ENCODE measurements at places on chromosomes 13 and 19. TPM values are rescaled to one million over a fixed set of nuclear protein-coding genes. Genes with fewer than 3 reads are reported as not detected.

The SOX1 gene
- total RNA-seq, result not detected

The LILRA5 gene
- total RNA-seq, result not detected

The ISYNA1 gene
- 93.1 TPM for total RNA-seq

The ZNF134 gene
- 1.7 TPM for total RNA-seq

The URAD gene
- total RNA-seq, result not detected

The NLRP9 gene
- not detected for total RNA-seq

The NXNL1 gene
- not detected for total RNA-seq

The SLC17A7 gene
- total RNA-seq, result 15.4 TPM

- DNase-seq, result no peak
- no peak overlapping the region for H3K4me3 ChIP-seq
- no peak overlapping the region for H3K27ac ChIP-seq
- H3K36me3 ChIP-seq, result no peaks in the 10 kb centered on the region
- no peaks in the 10 kb centered on the region for H3K4me1 ChIP-seq
Observed at GRCh38 chr13:78060966-78061365, 142.3 kb upstream of the EDNRB start.

DNA sequence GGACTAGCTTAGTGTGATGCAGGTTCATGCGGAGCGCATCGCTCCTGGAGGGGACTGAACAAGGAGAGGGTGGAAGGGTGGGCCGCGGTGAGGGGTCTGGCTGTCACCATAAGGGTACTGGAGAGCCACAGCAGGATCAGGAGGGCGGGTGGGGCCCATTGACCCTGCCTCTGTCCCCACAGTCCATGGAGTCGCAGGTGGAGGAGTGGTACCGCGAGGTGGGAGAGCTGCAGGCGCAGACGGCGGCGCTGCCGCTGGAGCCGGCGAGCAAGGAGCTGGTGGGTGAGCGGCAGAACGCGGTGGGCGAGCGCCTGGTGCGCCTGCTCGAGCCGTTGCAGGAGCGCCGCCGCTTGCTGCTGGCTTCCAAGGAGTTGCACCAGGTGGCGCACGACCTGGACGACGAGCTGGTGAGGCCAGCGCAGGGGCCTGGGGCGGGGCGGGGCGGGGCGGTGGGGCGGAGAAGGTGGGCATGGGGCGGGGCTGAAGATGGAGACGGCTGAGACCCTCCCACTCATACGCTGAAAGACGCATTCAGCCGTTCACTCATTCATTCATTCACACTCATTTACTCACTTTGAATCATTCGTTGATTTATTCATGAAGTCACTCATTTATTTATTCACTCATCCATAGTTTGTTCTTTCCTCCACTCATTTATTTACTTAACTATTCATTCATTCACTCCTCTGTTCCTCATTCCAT lies 27.5 kb upstream of the SHKBP1 start:
- no peak overlapping the region for H3K4me3 ChIP-seq
- DNase-seq, result no peak
- H3K27me3 ChIP-seq, result no peaks in the 10 kb centered on the region
- no peaks in the 10 kb centered on the region for H3K4me1 ChIP-seq

DNA sequence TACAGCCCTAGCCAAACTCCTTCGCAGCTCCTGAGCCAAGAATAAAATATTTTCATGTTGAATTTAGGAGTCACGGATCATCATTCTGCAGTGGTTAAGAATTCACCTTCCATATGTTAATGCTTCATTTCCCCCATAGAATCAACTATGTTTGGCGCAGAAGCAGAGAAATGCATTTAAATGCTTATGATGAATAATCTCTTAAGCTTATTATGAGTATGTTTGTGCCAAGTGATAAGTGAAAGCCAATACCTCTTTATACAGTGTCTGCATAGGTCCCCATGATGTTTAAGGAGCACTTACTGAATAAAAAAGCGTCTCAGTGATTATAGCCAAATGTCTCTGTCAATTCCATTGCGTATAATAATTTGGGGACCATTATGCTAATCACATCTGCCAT lies 32.7 kb upstream of the POMP start:
- H3K4me1 ChIP-seq, result no peaks in the 10 kb centered on the region
- H3K36me3 ChIP-seq, result no peaks in the 10 kb centered on the region
- DNase-seq, result no peak
- no peak overlapping the region for H3K4me3 ChIP-seq
- no peaks in the 10 kb centered on the region for H3K27me3 ChIP-seq
- H3K27ac ChIP-seq, result no peak overlapping the region

- DNase-seq, result no peak
- H3K4me1 ChIP-seq, result no peaks in the 10 kb centered on the region
- H3K27me3 ChIP-seq, result no peaks in the 10 kb centered on the region
- H3K4me3 ChIP-seq, result no peak within 1 kb of the TSS
- H3K27ac ChIP-seq, result peak within 1 kb of the TSS; percentile 21
- no peaks in the 10 kb centered on the region for H3K36me3 ChIP-seq
Observed at GRCh38 chr19:55325172-55325571, at the start of gene TMEM150B. Gene TMEM150B (minus strand): TSS chr19:55325341. CDS start chr19:55321036, 4,305 bp downstream.

DNA sequence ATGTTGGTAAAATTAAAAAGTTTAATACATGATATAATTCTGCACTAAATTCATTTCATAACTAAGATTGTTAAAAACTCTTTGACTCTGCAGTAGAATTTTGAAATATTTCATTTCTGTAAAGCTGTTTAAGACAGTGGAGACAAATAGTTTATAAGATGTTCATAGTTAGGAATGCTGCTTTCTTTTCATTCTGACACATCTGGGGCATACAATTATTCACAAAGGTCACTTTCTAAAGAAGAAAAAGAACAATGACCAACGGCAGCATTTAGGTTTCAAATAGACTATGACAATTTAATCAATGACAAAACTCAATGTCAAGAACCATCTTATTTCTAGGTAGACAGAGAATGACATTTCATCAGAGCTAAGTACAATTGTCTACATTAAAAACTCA lies 1422.1 kb downstream of the PCDH9 start:
- no peaks in the 10 kb centered on the region for H3K36me3 ChIP-seq
- no peaks in the 10 kb centered on the region for H3K27me3 ChIP-seq
- DNase-seq, result no peak
- no peaks in the 10 kb centered on the region for H3K4me1 ChIP-seq
- H3K4me3 ChIP-seq, result no peak overlapping the region

GRCh38 chr13:67439365-67439764 lies 209.2 kb upstream of the PCDH9 start:
- no peaks in the 10 kb centered on the region for H3K4me1 ChIP-seq
- H3K27ac ChIP-seq, result no peak overlapping the region
- H3K36me3 ChIP-seq, result no peaks in the 10 kb centered on the region
- H3K27me3 ChIP-seq, result no peaks in the 10 kb centered on the region
- no peak overlapping the region for H3K4me3 ChIP-seq

GRCh38 chr13:48318377-48318811 lies 14.8 kb downstream of the RB1 start:
- peak overlapping the region; percentile 5 for H3K27ac ChIP-seq
- H3K36me3 ChIP-seq, result peaks cover 18% of the 10 kb centered on the region
- no peaks in the 10 kb centered on the region for H3K27me3 ChIP-seq
- H3K4me1 ChIP-seq, result no peaks in the 10 kb centered on the region
- H3K4me3 ChIP-seq, result peak overlapping the region; percentile 51

- no peaks in the 10 kb centered on the region for H3K36me3 ChIP-seq
- H3K27me3 ChIP-seq, result peaks cover 12% of the 10 kb centered on the region
- no peaks in the 10 kb centered on the region for H3K4me1 ChIP-seq
- H3K4me3 ChIP-seq, result no peak overlapping the region
Observed at GRCh38 chr19:55147545-55148251, 1.3 kb downstream of the TNNT1 start.

- peaks cover 3% of the 10 kb centered on the region for H3K27me3 ChIP-seq
- H3K36me3 ChIP-seq, result no peaks in the 10 kb centered on the region
- DNase-seq, result no peak
- no peak within 1 kb of the TSS for H3K27ac ChIP-seq
Observed at GRCh38 chr19:19211499-19212420, at the start of gene NCAN. Gene NCAN (plus strand): TSS chr19:19211958. CDS start chr19:19216954, 4,996 bp downstream.

GRCh38 chr13:91767651-91768050 lies 369.2 kb downstream of the GPC5 start:
- H3K4me3 ChIP-seq, result no peak overlapping the region
- no peaks in the 10 kb centered on the region for H3K4me1 ChIP-seq
- H3K27ac ChIP-seq, result no peak overlapping the region
- no peak for DNase-seq
- H3K36me3 ChIP-seq, result no peaks in the 10 kb centered on the region

GRCh38 chr13:81738364-81738763 lies 1397.4 kb upstream of the SPRY2 start:
- no peaks in the 10 kb centered on the region for H3K36me3 ChIP-seq
- no peaks in the 10 kb centered on the region for H3K27me3 ChIP-seq
- no peaks in the 10 kb centered on the region for H3K4me1 ChIP-seq
- H3K4me3 ChIP-seq, result no peak overlapping the region

DNA sequence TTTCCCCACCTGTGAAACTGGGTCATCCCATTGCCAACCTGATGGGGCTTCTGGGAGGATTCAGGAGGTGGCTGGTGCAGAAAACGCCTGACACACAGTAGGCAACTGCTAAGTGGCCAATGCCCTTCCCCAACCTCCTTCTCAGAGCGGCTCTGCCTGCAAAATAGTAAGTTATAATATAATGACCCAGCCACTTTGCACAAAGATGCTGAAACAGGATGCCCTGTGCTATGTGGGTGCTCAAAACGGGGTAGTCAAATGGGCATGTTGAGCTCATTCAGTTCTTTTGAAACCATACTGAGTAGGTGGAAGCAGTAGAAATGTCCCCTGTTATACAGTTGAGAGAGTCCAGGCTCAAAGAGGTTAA lies 507 bp downstream of the MARCHF2 start:
- peaks cover 2% of the 10 kb centered on the region for H3K36me3 ChIP-seq
- DNase-seq, result no peak
- peak overlapping the region; percentile 49 for H3K27ac ChIP-seq

DNA sequence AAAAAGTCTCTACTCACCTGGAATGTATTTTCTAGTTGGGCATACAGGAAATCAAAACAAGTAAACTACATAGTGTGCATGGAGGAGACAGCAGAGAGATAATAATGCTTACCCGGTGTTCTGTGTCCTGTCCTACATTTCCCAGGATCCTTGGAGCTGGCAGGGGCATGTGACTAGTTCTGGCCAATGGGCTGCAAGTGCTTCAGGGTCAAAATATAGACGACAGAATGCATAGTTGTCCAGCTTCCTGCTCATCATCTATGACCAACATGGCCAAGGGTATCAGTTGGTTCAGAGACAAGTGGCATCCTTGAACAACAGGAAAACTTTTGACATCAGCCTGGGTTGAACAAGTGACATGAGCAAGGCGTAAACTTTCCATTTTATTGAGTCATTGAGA lies 8.5 kb downstream of the ZNF317 start:
- DNase-seq, result no peak
- H3K4me1 ChIP-seq, result no peaks in the 10 kb centered on the region
- no peaks in the 10 kb centered on the region for H3K27me3 ChIP-seq
- peaks cover 60% of the 10 kb centered on the region for H3K36me3 ChIP-seq

- no peaks in the 10 kb centered on the region for H3K27me3 ChIP-seq
- no peaks in the 10 kb centered on the region for H3K36me3 ChIP-seq
- H3K27ac ChIP-seq, result peak overlapping the region; percentile 87
- H3K4me3 ChIP-seq, result peak overlapping the region; percentile 76
- peaks cover 16% of the 10 kb centered on the region for H3K4me1 ChIP-seq
Observed at GRCh38 chr19:43524922-43525835, 1.8 kb downstream of the ETHE1 start.

DNA sequence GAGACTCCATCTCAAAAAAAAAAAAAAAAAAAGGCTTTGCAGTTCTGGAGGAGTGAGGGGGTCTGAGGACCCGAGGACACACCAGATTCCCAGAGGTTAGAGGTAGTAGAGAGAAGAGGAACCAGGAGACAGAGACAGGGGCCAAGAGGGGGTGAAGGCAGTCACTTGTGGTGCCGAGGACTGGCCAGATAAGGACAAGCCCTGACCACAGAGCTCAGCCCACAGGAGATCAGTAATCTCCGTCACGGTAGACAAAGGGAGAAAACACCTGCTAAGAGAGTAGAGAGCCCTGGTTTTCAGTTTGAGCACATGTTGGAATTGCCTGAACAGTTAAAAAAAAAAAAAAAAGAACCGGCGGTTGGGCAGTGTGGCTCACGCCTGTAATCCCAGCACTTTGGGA lies 1.7 kb upstream of the PRAM1 start:
- H3K4me3 ChIP-seq, result no peak overlapping the region
- peaks cover 7% of the 10 kb centered on the region for H3K4me1 ChIP-seq
- H3K27ac ChIP-seq, result no peak overlapping the region
- no peak for DNase-seq
- H3K27me3 ChIP-seq, result no peaks in the 10 kb centered on the region

DNA sequence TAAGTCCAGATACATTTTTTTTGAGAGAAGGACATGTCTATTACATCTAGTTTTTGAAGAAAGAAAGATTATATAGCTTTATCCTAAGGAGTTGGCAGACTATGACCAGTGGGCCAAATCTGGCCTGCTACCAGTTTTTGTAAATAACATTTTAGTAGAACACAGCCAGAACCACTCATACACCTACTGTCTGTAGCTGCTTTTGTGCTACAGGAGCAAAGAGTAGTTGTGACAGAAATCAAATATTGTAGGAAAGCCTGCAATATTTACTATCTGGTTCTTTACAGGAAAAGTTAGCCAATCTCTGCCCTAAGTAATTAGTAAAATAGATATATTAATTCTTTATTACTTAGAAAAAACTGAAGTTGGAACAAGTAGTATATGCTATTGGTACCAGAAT lies 17.2 kb downstream of the TDRD3 start:
- H3K4me3 ChIP-seq, result no peak overlapping the region
- peaks cover 4% of the 10 kb centered on the region for H3K4me1 ChIP-seq
- DNase-seq, result no peak
- no peaks in the 10 kb centered on the region for H3K27me3 ChIP-seq
- no peaks in the 10 kb centered on the region for H3K36me3 ChIP-seq

- H3K4me3 ChIP-seq, result no peak overlapping the region
- H3K27me3 ChIP-seq, result no peaks in the 10 kb centered on the region
- no peak overlapping the region for H3K27ac ChIP-seq
- no peaks in the 10 kb centered on the region for H3K4me1 ChIP-seq
- no peak for DNase-seq
Observed at GRCh38 chr19:28238270-28238820, 974.6 kb downstream of the UQCRFS1 start.

DNA sequence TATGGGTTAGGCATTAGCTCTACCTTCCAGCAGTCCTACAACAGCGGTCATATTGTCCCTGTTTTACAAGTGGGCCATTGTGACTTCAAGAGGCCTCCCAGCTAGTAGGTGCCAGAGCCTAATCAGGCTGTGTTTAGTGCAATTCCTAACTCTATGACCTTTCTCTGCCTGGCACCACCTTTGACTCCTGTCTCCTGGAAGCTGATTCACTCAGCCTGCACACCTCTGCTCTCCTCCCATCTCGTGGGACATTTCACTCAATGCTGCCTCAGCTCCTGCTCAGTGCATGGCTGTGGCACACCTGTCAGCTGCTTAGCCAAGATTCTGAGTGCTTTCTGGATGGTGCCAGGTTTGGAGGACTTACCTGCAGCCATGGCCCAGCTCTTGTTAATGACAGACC lies 9.5 kb upstream of the GJB6 start:
- no peak for DNase-seq
- H3K4me3 ChIP-seq, result no peak overlapping the region
- H3K27ac ChIP-seq, result no peak overlapping the region
- no peaks in the 10 kb centered on the region for H3K36me3 ChIP-seq
- H3K4me1 ChIP-seq, result no peaks in the 10 kb centered on the region

- H3K36me3 ChIP-seq, result peaks cover 51% of the 10 kb centered on the region
- H3K4me1 ChIP-seq, result peaks cover 9% of the 10 kb centered on the region
- no peaks in the 10 kb centered on the region for H3K27me3 ChIP-seq
- H3K27ac ChIP-seq, result no peak overlapping the region
Observed at GRCh38 chr19:50378863-50379236, 2.6 kb downstream of the NR1H2 start.

Measured in ascending aorta (tissue), 2 donors.